ENCODE measurements at places on chromosomes 7 and 10. TPM values are rescaled to one million over a fixed set of nuclear protein-coding genes. Genes with fewer than 3 reads are reported as not detected.

Gene COL1A2
- 115 TPM for polyA plus RNA-seq

Gene PTF1A
- polyA plus RNA-seq: not detected

Gene TAS2R5
- 0.41 TPM for polyA plus RNA-seq

Gene SCRN1
- polyA plus RNA-seq: 10.1 TPM

Gene ANXA8
- polyA plus RNA-seq: 0.27 TPM

Gene NEUROD6
- not detected for polyA plus RNA-seq

Gene ADARB2
- 1.6 TPM for polyA plus RNA-seq

Gene HMX3
- not detected for polyA plus RNA-seq

Gene DPYSL4
- polyA plus RNA-seq: 11.0 TPM

Gene C10orf90
- not detected for polyA plus RNA-seq

Gene TLL2
- polyA plus RNA-seq: 1.9 TPM

Gene JAZF1
- 12.9 TPM for polyA plus RNA-seq

Gene FAS
- 4.7 TPM for polyA plus RNA-seq

Gene RGR
- 2.2 TPM for polyA plus RNA-seq

Gene SKIDA1
- 0.88 TPM for polyA plus RNA-seq

Gene NEBL
- polyA plus RNA-seq: 257 TPM

Gene GDF2
- polyA plus RNA-seq: 0.14 TPM

Gene SRI
- 62.1 TPM for polyA plus RNA-seq

Gene TMEM72
- 0.14 TPM for polyA plus RNA-seq

Gene STEAP1B
- polyA plus RNA-seq: 0.36 TPM

Gene RBP3
- not detected for polyA plus RNA-seq

Gene LDB3
- polyA plus RNA-seq: 1,223 TPM

Gene SEC23IP
- polyA plus RNA-seq: 6.9 TPM

Gene GPER1
- polyA plus RNA-seq: 3.6 TPM

Gene ZNF716
- not detected for polyA plus RNA-seq

Gene NUTM2B
- polyA plus RNA-seq: 2.0 TPM

Gene ZNF425
- polyA plus RNA-seq: 0.50 TPM

Gene ASB10
- 14.3 TPM for polyA plus RNA-seq

All from right cardiac atrium (tissue), 5 donors.